Activated CD8-positive, alpha-beta T cell treated with anti-CD3 and anti-CD28 coated beads, Interleukin-2, amount 10 ng/mL, durations not matched to agents 7 days and 5 days (primary cell): ENCODE measurements at places on chromosomes 4 and X. TPM values are rescaled to one million over a fixed set of nuclear protein-coding genes. Genes with fewer than 3 reads are reported as not detected.

DNA sequence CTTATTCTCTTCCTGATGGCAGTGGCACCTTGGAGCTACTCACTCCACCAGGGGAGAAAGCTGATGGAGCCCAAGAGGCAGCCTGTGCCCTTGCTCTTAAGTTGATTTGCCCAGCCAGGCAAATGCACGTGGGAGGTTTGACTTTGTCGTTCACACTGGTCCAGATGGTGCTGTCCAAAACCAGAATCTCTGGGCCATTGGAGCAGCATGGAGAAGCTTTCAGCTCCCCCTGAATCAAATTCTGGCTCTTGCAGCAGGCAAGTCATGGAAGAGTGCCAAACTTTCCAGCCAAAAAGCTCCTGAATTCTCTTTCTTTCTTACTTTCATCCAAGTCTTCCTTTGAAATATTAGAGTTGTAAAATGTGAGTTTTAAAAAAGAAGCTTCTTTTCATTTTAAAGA is 970.4 kb downstream of the RPA4 start:
- no peak overlapping the region for H3K4me3 ChIP-seq
- H3K27me3 ChIP-seq: no peaks in the 10 kb centered on the region
- no peaks in the 10 kb centered on the region for H3K4me1 ChIP-seq
- DNase-seq: no peak
- H3K36me3 ChIP-seq: no peaks in the 10 kb centered on the region
- no peak overlapping the region for H3K27ac ChIP-seq

GRCh38 chrX:28120072-28120471 is 138.8 kb upstream of the DCAF8L1 start:
- DNase-seq: no peak
- H3K36me3 ChIP-seq: no peaks in the 10 kb centered on the region
- no peaks in the 10 kb centered on the region for H3K4me1 ChIP-seq
- H3K27ac ChIP-seq: no peak overlapping the region

TREX2 gene
- total RNA-seq: 3.8 TPM

DNA sequence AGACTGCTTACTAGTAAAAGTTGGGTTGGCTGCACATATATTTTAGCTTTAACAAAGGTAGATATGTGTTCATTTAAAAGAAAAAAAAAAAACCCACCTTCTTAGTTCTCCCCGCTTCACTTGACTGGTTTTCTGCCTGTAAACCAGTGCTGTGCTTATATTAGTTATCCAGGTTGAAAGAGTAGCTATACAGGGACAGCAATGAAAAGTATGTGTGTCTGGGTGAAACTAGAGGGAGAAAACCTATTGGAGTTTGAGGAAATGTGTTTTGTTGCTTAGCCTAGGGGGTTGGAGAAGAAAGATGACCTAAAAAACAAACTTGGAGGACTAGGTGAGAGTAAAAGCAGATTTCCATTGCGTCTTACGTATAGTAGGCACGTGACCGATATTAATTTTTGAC is 4.5 kb downstream of the JADE1 start:
- no peak for DNase-seq
- no peak overlapping the region for H3K27ac ChIP-seq
- H3K27me3 ChIP-seq: no peaks in the 10 kb centered on the region
- H3K4me3 ChIP-seq: peak overlapping the region; percentile 28

PRPS1 gene
- 69.8 TPM for total RNA-seq

CASP6 gene
- total RNA-seq: 24.1 TPM

DNA sequence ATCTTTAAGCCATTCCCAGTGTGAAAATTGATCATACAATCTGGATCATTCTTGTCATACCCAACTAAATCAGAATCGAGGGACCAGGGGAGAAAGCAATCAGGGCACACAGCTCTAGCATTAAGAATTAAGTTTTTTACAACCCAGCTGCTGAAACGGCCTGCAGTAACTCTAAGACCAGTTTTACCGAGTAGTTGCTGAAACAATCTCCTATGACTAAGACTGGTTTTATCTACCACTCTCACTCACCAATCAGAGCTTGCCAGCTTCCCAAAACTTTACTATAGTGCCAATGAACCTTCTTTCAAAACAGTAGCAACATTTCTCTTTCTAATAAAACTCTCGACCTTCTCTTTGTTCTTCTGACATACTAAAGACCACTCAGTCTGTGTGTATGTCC is 2.8 kb upstream of the SAP30 start:
- H3K27me3 ChIP-seq: no peaks in the 10 kb centered on the region
- peak overlapping the region; percentile 20 for H3K27ac ChIP-seq
- H3K36me3 ChIP-seq: peaks cover 16% of the 10 kb centered on the region
- peaks cover 34% of the 10 kb centered on the region for H3K4me1 ChIP-seq
- peak overlapping the region; percentile 100 for H3K4me3 ChIP-seq

GRCh38 chr4:19375931-19376330 is 875.8 kb upstream of the SLIT2 start:
- H3K36me3 ChIP-seq: no peaks in the 10 kb centered on the region
- no peak for DNase-seq
- no peak overlapping the region for H3K27ac ChIP-seq
- no peaks in the 10 kb centered on the region for H3K27me3 ChIP-seq
- no peaks in the 10 kb centered on the region for H3K4me1 ChIP-seq

TENM3 gene
- not detected for total RNA-seq

HOPX gene
- 67.4 TPM for total RNA-seq

- H3K4me3 ChIP-seq: no peak overlapping the region
- H3K27ac ChIP-seq: no peak overlapping the region
- no peak for DNase-seq
- no peaks in the 10 kb centered on the region for H3K36me3 ChIP-seq
- H3K27me3 ChIP-seq: no peaks in the 10 kb centered on the region
- H3K4me1 ChIP-seq: no peaks in the 10 kb centered on the region
Observed at GRCh38 chrX:13829983-13830382, 13.1 kb upstream of the GPM6B start.

DNA sequence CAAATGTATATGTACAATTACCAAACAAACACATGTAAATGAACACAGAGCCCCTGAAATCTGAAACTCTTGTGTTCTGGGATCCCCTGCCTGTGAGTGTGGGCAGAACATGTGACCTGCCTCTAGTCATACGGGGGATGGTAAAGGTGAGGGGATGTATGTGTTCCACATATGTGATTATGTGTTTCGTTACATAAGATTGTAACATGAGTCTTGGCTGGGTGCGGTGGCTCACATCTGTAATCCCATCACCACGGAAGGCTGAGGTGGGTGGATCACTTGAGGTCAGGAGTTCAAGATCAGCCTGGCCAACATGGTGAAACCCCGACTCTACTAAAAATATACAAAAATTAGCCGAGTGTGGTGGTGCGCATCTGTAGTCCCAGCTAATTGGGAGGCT is 37.1 kb upstream of the SLC2A9 start:
- H3K4me1 ChIP-seq: no peaks in the 10 kb centered on the region
- no peak for DNase-seq
- H3K27ac ChIP-seq: no peak overlapping the region
- no peaks in the 10 kb centered on the region for H3K27me3 ChIP-seq

GRCh38 chr4:185204238-185204910 is 574 bp upstream of the CFAP97 start:
- peak overlapping the region; percentile 96 for H3K27ac ChIP-seq
- no peak for DNase-seq
- no peaks in the 10 kb centered on the region for H3K27me3 ChIP-seq
- peak overlapping the region; percentile 91 for H3K4me3 ChIP-seq

ARL9 gene
- 0.18 TPM for total RNA-seq

DNA sequence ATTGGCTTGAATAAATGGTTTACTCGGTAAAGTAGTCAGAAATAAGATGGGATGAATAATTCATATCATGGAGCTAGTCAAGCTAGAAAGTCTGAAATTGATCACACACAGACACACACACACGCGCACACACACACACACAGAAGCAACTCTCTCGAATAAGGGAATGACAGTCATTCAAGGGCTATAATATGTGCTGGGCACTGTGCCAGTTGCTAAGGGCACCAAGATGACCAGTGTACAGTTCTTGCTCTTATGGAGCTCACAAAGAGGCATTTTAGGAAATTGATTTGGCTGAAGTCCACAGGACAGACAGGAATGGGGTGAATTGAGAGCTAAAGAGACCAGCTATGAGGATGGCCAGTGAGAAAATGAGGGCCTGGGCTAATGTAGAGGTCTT is 34.2 kb upstream of the SH3D19 start:
- H3K27ac ChIP-seq: no peak overlapping the region
- H3K36me3 ChIP-seq: no peaks in the 10 kb centered on the region
- peaks cover 20% of the 10 kb centered on the region for H3K27me3 ChIP-seq
- no peak overlapping the region for H3K4me3 ChIP-seq
- peaks cover 2% of the 10 kb centered on the region for H3K4me1 ChIP-seq

DNA sequence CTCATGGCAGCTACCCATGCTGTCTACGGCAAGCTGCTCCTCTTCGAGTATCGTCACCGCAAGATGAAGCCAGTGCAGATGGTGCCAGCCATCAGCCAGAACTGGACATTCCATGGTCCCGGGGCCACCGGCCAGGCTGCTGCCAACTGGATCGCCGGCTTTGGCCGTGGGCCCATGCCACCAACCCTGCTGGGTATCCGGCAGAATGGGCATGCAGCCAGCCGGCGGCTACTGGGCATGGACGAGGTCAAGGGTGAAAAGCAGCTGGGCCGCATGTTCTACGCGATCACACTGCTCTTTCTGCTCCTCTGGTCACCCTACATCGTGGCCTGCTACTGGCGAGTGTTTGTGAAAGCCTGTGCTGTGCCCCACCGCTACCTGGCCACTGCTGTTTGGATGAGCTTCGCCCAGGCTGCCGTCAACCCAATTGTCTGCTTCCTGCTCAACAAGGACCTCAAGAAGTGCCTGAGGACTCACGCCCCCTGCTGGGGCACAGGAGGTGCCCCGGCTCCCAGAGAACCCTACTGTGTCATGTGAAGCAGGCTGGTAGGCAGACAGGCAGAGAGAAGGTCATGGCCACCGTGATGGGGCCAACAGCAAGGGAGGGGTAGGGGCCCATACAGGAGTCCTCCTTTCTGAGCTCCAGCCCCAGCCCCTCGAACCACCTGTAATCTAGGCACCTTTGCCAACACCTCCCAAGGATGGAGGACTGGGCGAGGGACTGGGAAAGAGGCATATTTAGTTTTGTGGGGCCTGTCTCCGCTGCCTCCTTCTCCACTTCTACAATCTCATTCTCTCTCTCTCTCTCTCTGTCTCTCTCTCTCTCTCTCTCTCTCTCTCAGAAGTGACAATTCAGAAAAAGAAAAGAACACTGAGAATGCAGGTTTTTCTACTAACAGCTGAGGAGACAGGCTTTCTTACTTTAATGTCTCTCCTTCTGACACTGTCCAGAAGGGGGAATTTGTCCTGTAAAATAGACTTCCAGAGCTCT is 4.7 kb upstream of the TSPYL2 start:
- H3K4me3 ChIP-seq: no peak overlapping the region
- H3K4me1 ChIP-seq: peaks cover 9% of the 10 kb centered on the region
- no peaks in the 10 kb centered on the region for H3K36me3 ChIP-seq
- H3K27me3 ChIP-seq: no peaks in the 10 kb centered on the region
- no peak for DNase-seq

LEF1 gene
- 246 TPM for total RNA-seq

DNA sequence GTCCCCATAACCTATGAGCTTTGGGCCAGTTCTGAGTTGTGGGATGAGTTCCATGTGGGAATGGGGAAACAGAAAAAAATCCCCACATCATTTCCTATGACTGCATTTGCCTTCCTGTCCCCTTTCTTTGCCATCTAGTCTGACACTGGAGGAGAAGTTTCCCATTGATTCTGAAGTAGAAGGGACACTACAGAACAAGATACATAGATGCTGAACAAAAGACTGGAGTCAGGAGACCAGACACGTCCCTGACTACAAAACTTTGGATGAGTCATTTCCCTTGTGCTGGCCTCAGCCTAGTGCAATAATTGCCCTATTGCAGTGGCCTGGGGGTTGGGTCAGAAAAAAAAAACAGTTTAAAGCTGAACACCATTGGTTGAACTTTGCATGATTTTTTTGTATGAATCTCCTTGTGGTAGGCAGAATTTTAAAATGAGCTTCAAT is 22.1 kb downstream of the BEX3 start:
- H3K4me3 ChIP-seq: no peak overlapping the region
- peaks cover 5% of the 10 kb centered on the region for H3K27me3 ChIP-seq
- no peaks in the 10 kb centered on the region for H3K4me1 ChIP-seq
- no peak overlapping the region for H3K27ac ChIP-seq
- no peaks in the 10 kb centered on the region for H3K36me3 ChIP-seq

DNA sequence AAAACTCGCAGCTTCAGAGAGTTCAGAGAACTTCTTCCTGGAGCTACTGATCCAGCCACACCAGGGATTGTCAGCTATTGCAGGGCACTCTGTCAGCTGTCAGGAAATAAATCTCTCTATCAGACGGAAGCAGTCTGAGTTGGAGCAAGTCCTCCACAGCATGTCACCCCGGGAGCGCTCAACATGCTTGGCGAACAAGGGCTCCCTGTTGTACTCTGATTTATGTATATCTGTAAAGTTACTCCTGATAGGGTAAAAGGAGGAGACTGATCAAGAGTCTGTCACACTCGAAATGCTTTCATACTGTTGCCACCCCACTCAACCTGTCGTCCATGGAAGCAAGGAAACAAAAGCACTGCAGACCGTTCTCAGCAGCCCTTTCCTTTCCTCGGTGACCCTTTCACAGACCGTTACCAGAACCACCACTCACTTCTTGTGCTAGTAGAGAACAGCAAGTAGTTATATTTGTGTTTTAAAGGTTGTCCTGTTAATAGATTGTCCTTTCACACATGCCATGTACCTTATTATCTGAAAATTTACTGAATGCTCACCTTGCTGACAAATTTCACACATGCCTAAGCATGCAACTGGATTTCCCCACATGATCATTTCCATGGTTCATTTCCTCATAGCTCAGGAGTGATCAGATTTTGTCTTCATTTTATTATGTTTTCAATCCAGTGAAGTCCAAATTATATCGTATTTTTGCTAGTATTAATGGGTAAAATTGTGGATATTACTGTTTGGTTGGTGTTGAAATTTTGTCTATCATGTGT is 2108.9 kb upstream of the TENM3 start:
- no peaks in the 10 kb centered on the region for H3K27me3 ChIP-seq
- DNase-seq: no peak
- no peak overlapping the region for H3K4me3 ChIP-seq
- no peaks in the 10 kb centered on the region for H3K4me1 ChIP-seq
- no peaks in the 10 kb centered on the region for H3K36me3 ChIP-seq
